ENCODE measurements at places on chromosomes 5 and 9. TPM values are rescaled to one million over a fixed set of nuclear protein-coding genes. Genes with fewer than 3 reads are reported as not detected.

DNA sequence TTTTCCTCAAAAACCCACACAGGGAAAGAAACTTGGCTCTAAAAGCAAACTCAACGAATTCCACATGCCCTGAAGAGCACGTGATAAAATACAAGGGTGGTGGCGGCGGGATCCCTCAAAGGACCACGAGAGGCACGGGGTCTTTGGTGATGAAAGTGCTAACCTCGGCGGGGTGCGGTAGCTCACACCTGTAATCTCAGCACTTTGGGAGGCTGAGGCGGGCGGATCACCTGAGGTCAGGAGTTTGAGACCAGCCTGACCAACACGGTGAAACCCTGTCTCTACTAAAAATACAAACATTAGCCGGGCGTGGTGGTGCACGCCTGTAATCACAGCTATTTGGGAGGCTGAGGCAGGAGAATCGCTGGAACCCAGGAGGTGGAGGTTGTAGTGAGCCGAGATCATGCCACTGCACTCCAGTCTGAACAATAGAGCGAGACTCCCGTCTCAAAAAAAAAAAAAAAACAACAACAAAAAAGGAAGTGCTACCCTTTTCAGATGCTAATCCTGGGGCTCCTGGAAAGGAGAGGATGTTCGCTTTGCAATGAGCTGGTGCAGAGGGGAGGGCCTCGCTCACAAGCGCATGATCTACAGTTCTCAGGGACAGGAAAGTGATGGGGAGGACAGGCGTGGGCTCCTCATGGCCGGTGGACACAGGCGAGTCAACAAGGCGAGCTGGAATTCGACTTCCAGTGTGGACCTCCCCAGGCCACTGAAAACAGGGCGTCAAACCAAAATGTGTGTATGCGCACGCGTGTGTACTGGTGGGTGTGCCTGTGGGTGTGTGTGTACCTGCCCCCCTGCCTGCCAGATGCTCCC, 54.1 kb downstream of the USP20 start:
- H3K4me3 ChIP-seq = peak overlapping the region; percentile 12
- H3K36me3 ChIP-seq = no peaks in the 10 kb centered on the region
- no peaks in the 10 kb centered on the region for H3K27me3 ChIP-seq
- H3K4me1 ChIP-seq = peaks cover 89% of the 10 kb centered on the region
- peak overlapping the region; percentile 98 for H3K27ac ChIP-seq

- H3K4me3 ChIP-seq = no peak overlapping the region
- no peaks in the 10 kb centered on the region for H3K36me3 ChIP-seq
- DNase-seq = no peak
- H3K27ac ChIP-seq = no peak overlapping the region
- H3K4me1 ChIP-seq = no peaks in the 10 kb centered on the region
- H3K27me3 ChIP-seq = no peaks in the 10 kb centered on the region
Observed at GRCh38 chr9:27107241-27107640, 1.8 kb upstream of the TEK start.

- no peak overlapping the region for H3K4me3 ChIP-seq
- no peak overlapping the region for H3K27ac ChIP-seq
- DNase-seq = no peak
- H3K4me1 ChIP-seq = no peaks in the 10 kb centered on the region
- no peaks in the 10 kb centered on the region for H3K36me3 ChIP-seq
Observed at GRCh38 chr9:13863112-13863511, 450.8 kb downstream of the NFIB start.

GRCh38 chr9:686321-686813, 155.1 kb upstream of the DMRT1 start:
- no peak overlapping the region for H3K4me3 ChIP-seq
- H3K27me3 ChIP-seq = no peaks in the 10 kb centered on the region
- H3K27ac ChIP-seq = no peak overlapping the region
- H3K4me1 ChIP-seq = no peaks in the 10 kb centered on the region
- no peaks in the 10 kb centered on the region for H3K36me3 ChIP-seq

DNA sequence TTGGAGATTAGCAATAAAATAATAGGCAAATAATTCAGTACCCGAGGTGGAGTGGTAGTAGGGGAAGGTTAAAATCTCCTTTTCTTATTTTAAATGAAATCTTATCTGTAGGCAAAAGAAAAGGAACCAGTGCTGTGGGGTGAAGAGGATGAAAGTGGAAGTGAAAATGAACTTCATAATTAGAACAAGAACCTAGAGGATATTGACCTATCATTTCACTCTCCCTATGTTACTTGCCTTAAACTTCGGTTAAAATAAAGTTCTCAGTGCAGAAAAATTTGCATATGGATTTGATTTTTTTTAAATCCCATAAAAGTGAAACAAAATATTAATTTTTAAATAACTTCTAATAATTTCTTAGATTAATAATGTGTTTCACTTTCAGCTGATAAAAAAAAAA, 1094.9 kb upstream of the C9orf72 start:
- no peak overlapping the region for H3K27ac ChIP-seq
- H3K4me1 ChIP-seq = no peaks in the 10 kb centered on the region
- H3K4me3 ChIP-seq = no peak overlapping the region
- no peaks in the 10 kb centered on the region for H3K36me3 ChIP-seq

DNA sequence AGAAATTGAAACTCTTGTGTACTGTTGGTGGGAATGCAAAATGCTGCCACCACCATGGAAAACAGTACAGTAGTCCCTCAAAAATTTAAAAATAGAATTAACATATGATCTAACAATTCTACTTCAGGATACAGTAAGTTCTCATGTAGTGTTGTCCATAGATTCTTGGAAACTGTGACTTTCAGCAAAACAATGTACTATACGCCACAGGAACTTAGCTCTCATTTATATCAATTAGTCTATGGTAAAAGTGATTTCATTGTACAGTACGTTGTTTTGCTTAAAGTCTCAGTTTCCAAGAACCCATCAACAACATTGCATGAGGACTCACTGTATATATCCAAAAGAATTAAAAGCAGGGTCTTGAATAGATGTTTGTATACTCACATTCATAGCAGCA, 233.5 kb upstream of the GAS1 start:
- H3K4me3 ChIP-seq = no peak overlapping the region
- DNase-seq = no peak

GRCh38 chr5:132103332-132103951, 29.9 kb downstream of the CSF2 start:
- peak; percentile 93 for DNase-seq
- H3K36me3 ChIP-seq = no peaks in the 10 kb centered on the region
- H3K4me1 ChIP-seq = peaks cover 77% of the 10 kb centered on the region

DNA sequence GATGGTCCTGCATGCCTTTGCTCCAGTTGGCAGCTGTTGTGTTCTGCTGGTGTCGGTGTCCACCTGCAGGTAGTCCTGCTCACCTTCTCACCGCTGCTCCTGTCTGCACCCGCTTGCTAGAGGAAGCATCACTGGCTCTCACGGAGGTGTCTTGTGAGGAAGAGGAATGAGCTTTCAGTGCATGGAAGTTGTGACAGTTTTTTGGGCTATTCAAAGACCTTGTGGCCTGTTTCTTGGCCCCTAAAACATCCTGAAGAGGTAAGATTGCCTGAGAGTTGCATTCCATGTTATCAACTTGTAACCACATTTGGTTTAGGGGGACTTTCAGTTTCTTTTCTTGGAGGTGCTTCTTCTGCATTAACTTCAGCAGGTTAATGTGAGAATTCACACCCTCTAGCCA, 85.6 kb downstream of the MACROH2A1 start:
- H3K27ac ChIP-seq = no peak overlapping the region
- no peak overlapping the region for H3K4me3 ChIP-seq
- no peak for DNase-seq
- H3K4me1 ChIP-seq = no peaks in the 10 kb centered on the region
- no peaks in the 10 kb centered on the region for H3K36me3 ChIP-seq
- no peaks in the 10 kb centered on the region for H3K27me3 ChIP-seq

Gene QRFP
- total RNA-seq = not detected

Gene GABRA1
- not detected for total RNA-seq

DNA sequence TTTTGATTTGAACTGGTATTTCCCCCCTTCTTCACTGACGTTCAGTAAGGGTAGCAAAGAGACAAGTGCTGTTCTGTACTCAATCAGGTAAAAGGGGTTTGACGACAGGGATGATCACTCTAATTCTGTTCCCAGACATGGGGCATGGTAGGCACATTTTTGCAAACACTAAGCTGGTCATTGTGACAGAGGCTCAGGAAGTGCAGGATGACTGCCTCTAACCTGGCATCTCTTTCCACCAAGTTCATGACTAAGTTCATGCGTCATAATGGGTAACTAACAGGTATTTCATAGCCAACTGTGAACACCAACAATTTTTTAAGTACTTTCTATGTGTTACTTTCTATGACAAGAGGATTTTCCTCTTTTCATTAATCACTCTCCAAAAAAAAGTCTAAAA, 166.5 kb downstream of the MAPKAP1 start:
- H3K36me3 ChIP-seq = peaks cover 4% of the 10 kb centered on the region
- no peak overlapping the region for H3K4me3 ChIP-seq
- DNase-seq = no peak
- H3K27me3 ChIP-seq = no peaks in the 10 kb centered on the region

Data from CD4-positive, alpha-beta memory T cell (primary cell).